ENCODE measurements at places on chromosomes 11 and 22. TPM values are rescaled to one million over a fixed set of nuclear protein-coding genes. Genes with fewer than 3 reads are reported as not detected.

DNA sequence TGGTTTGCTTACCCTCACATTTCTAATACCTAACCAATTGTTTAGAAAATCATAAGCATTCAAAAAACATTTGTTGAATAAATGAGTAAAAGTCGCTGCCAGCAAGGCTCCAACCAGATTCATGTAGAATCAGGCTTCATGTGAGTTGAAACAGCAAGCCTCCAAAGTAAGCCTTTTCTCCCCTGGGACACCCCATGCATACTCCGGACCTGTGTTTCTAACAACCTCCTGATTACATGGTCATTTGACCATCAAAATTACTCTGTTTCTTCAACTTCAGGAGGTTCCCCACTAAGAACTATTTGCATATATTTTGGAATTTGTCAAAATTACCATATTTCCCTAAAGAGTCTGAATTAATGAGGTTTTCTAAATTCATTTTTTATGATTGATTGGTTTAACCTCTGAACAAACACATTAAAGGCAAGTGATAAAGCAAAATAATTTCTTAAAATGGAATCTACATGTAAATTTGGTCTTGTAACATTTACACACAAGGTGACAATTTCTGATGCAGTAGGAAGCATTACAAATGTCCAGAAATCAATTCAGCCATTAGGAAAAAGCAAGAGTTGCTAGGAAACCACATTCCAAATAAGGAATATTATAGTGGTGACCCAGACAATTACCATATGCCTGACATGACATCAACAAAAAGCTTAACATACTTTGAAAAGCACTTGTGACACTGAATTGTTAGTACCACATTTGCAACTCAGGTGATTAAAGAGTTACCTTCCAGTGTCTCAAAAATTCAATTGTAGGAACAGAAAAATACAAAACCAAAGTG, 252.6 kb downstream of the GUCY1A2 start:
- DNase-seq: peak; percentile 12

DNA sequence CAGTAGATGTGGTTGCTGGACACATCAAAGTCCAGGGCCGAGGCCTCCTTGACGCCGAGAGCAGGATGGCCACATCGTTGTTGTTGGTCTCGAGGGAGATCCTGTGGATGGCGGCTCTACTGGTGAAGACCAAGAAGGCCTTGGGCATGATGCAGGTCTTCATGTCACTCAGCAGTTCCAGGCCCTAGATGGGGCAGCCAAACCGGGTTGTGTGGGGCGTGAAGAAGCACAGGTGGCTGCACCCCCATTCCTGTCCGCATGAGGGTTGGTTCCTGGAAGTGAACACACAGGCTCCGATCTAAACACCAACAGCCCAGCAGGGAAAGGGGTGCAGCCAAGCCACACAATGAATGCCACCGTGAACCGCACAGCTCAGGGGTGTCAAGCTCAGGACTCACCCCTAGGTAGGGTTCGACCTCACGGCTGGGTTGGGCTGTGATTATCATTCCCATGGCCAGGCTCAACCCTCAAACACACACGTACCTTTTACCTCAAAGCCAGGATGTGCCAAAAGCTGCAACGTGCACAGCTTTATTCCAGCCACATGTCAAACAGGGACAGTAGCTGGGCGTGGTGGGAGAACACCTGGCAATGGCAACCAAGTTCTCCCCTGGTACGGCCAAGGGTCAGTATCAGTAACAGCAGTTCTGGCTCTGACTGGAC, 132.3 kb downstream of the CRYBB2 start:
- DNase-seq: no peak

DNA sequence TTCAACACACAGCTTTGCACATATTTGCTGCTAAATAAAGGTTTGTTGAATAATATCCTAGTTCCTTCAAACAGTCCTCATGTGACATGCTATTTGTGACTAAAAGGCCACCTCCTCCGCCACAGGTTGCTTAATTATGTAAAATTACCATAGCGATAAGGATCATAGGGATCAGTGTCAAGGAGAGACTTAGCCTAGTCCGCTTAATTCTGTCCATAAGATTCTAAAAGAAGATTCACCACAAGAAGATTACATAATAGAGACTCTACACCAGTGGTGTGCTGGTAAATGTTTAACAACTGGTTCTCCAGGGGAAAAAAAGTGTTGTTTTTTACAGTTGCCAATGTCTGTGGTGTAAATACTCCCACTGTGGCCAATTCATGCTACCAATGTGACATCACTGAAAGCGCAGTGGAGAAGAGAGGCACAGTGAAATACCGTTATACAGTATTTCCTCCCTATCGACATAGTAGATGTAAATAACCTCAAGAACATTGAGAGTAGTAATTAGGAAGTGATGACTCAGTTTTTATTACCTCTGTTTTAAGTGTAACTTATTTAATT, 4.2 kb upstream of the CHRDL2 start:
- no peak for DNase-seq

- no peak for DNase-seq
These were observed 41.1 kb downstream of the OTOG start for GRCh38 chr11:17588166-17588565.

DNA sequence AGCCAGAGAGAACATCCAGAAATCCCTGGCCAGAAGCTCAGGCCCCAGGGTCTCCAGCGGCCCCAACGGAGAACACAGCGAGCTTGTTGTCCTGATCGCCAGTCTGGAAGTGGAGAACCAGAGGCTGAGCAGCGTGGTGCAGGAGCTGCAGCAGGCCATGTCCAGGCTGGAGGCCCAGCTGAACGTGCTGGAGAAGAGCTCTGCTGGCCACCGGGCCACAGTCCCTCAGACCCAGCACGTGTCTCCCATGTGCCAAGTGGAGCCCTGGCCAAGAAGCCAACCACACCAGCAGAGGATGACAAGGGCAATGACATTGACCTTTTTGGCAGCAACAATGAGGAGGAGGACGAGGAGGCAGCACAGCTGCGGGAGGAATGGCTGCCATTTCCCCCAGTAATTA, 20.6 kb upstream of the SCGB1D1 start:
- DNase-seq: no peak

- DNase-seq: no peak
These were observed 25.7 kb upstream of the OAF start for GRCh38 chr11:120184946-120185705.

GRCh38 chr22:46574438-46574992, 37.1 kb upstream of the CELSR1 start:
- DNase-seq: no peak

GRCh38 chr22:45577746-45578523, 75.3 kb downstream of the FBLN1 start:
- peak; percentile 93 for DNase-seq

DNA sequence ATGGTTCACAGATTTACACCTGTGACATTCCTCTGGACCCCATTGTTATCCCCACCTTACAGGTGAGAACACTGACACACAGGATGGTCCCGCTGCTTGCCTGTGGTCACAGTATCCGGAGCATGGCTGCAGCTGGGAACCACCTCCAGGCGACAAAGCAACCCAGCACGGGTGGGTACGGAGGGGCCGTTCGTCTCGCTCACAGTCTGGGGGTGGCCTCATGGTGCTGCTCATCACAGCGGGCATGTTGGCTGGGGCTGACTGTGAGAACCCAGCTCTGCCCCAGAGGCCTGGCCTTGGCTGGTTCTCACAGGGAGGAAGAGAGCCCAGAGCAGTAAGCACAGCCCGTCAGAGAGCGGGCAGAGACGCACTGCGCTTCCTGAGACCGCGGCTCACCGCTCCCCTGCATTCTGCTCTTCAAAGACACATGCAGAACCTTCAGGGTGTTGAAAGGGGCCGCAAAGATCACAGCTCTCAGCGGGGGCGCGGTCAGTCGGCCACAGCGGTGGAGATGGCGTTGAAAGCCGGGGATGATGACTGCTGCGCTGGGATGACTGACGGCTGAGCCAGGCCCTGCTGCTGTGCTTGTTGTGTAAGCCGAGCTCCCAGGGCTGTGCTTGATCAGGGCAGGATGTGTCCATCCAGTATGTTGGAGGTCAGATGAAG, 423.0 kb downstream of the BRD1 start:
- no peak for DNase-seq

- no peak for DNase-seq
These were observed 41.5 kb downstream of the ST3GAL4 start for GRCh38 chr11:126396965-126397364.

GRCh38 chr11:126588630-126589491, 233.4 kb downstream of the ST3GAL4 start:
- DNase-seq: no peak

GRCh38 chr11:3055891-3056290, 1.3 kb downstream of the CARS1 start:
- no peak for DNase-seq

- no peak for DNase-seq
These were observed 18.5 kb downstream of the GRK3 start for GRCh38 chr22:25582946-25583345.

DNA sequence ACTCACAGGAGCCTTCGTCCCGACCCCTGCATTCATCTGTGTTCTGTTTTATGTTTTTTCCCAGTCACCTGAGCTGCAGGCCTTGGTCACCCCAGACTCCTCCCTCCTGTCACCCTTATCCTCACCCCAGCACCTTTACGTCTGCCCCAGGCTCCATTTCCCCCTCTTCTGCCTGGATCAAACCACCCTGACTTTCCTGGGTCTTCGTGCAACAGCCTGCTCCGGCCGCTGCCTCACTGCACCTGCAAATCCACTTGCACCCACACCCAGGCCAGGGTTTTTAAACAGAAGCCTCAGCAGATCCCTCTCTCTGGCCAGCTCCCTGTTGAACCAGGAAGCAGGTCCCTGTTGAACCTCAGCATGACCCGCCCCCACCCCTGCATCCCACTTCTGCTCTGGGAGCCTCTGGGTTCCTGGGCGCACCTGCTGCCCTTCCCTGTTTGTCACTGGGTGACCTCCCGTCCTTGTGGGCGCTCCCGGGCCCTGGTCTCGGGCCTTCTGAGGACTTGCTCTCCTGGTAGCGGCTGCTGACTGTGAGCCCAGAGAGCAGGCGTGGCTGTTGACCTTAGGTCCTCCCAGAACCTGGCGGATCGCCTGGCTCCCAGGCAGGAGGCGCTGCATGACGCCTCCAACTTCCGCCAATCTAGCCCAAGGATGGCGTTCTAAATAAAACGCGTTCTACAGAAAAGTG, 12.8 kb downstream of the MAPK8IP2 start:
- peak; percentile 72 for DNase-seq

GRCh38 chr11:10323793-10324170, 18.9 kb downstream of the ADM start:
- no peak for DNase-seq

The PHLDA2 gene
- not detected for total RNA-seq

The CTSF gene
- 51.1 TPM for total RNA-seq

The VSIG2 gene
- not detected for total RNA-seq

The OTOG gene
- total RNA-seq: 0.78 TPM

The CSNK2A3 gene
- total RNA-seq: 4.8 TPM

The DNAJB13 gene
- not detected for total RNA-seq

The RAB38 gene
- total RNA-seq: 14.2 TPM

The SMTNL1 gene
- total RNA-seq: not detected

The GRM5 gene
- total RNA-seq: 0.45 TPM

The INS gene
- total RNA-seq: not detected

The OR8A1 gene
- not detected for total RNA-seq

The ARHGAP8 gene
- 62.8 TPM for total RNA-seq
